ENCODE measurements at places on chromosomes 13 and 19.

DNA sequence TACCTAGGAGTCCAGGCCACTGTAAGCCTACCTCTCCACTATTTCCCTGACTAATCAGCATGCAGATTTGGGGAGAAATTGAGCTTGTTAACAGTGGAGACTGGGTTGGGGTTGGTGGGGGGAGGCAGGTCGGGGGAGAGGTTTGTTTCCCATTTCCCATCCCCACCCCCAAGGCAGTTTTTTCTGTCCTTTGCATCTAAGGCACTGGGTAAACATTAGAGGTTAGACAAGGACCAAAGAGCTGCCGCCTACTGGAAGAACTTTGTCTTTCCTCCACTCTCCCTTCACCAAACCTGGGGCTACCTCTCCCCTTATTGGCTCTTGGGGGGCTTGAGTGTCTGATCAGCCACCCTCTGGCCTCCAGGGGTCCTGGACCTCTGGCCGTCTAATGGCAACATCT, 953 bp downstream of the KCNN4 start:
- no peak for DNase-seq

DNA sequence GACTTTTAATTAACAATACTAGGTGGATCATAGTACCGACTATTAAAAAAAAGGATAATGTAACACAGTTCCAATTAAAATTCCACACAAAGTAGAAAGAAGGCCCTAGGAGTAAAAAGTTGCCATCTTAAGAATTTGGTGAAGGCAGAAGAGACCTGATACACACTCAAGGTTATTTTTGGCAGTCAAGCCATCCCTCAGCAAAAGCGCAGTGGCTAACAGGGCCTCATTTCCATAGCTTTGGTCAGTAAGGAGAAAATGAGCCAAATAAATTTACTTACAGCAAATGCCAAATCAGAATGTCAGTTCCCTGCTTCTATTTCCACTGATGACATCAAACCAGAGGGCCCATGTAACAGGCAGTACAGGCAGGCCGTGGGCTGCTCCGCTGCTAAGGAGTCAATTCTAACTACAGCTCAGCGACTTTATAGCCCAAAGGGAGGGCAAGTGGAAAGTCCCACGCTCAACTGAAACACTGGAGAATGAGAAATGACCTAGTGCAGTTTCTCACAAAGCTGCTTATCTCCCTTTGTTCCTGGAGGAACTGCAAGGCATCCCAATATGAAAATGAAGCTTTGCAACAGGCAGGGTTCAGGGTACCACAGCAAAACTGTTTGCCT, 6.3 kb downstream of the ARGLU1 start:
- DNase-seq, result no peak

DNA sequence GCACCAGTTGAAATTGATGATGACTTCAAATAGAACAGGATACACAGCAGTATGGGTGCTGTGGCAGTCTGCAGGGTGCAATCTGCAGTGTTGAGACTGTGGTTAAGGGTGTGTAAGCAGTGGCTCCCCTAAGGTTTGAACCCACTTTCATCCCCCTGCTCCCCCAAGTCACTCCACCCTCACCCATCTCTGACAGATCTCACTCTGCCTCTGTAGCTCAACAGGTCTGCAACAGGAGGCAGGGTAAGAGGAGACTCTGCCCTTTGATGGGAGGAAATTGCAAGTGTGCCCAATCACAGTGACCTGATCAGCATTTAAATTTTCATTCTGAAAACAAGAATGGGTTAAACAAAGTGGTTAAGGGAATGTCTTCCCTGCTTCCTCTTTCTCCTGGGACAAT, 92.4 kb downstream of the DCT start:
- DNase-seq, result no peak

DNA sequence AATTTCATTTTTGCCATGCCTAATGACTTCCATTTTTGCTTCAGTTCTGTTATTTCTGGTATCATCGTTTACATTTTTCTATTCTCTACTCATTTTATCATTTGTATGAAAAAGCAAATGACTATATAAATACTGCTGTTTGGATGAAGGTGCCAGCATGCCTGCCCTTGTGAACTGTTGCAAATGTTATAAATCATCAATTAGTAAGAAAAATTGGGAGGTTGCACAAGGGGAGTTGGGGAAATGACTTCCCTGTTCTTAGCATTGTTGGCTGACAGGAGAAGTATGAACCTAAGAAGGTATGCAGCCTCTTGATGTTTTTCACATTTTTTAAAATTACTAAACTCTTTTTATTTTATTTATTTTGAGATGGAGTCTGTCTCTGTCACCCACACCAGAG, 15.1 kb downstream of the SAFB start:
- DNase-seq, result peak; percentile 29

- peak; percentile 80 for DNase-seq
Measured at GRCh38 chr19:4337906-4338440, 654 bp downstream of the STAP2 start.
